ENCODE measurements at places on chromosomes 4 and X. TPM values are rescaled to one million over a fixed set of nuclear protein-coding genes. Genes with fewer than 3 reads are reported as not detected.

Gene CT45A3
- not detected for total RNA-seq

DNA sequence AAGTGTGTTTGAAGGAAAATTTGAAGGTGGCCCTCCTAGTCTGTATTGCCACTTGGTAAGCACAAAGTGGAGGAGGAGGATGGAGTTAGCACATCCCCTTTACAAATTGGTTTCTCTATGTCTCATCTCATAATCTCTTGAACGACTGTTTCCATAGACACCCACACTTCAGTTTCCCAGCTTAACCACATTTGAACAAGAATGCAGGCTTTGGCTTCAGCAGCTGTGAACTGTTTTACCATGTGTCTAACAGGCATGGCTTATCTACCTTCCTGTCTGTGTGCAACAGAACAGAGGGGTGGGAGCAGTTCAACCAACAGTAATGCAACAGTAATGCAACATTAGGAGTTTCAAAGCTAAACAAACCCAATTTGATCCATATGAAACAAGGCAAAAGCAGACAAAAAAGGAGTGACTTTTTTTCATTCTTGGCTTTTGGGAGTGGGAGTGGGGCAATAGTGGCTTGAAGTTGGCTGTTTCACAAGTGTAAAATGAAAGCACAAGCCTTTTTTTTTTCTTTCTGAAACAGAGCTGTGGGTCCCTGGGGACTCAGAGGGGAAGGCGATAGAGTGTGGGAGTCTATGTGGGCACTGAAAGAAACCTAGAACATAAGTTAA, 108.0 kb downstream of the ITM2A start:
- no peak for DNase-seq

Gene H2BW1
- total RNA-seq: not detected

Gene GNRHR
- total RNA-seq: not detected

GRCh38 chrX:10134921-10135320, 21.9 kb upstream of the CLCN4 start:
- DNase-seq: no peak

DNA sequence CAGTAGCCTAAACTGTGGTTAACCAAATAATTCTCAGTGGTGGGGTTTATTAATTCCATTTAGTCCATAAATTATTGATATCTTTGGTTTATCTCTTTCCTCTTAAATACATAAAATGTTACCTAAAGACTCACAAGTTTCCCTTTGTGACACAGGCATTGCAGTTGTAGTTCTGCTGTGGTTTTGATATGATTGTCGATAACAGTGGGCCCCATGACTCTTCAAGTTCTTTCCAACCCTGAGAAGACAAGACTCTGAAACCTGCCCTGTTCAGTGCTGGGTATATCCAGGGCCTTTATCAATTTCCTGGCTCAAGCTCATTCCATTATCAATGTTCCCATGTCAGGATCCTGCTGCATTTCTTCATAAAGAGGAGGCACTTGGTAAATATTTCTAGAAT, 117.9 kb upstream of the TBC1D9 start:
- DNase-seq: no peak

DNA sequence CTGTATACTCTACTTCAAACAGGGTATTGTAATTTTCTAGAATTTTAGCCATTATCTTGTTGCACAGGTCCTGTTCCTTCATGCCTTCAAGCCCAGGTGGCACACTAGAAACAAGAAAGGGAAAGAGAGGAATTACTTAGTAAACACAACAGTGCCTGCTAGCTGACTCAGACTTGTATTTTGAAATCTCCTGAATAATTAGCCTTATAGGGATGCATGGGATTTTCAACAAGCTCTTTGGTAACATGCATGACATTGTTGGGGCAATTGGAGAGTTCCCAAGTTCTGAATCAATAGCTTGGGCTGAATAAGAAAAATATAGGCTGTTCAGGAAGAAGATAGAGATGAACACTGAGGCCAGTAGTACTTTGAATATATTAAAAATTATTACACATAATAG, 118.8 kb downstream of the FAM13A start:
- peak; percentile 98 for DNase-seq

Gene SHROOM4
- 0.50 TPM for total RNA-seq

Gene IL21
- total RNA-seq: not detected

Gene ATP2B3
- total RNA-seq: not detected

GRCh38 chrX:729583-730409, 99.2 kb downstream of the SHOX start:
- DNase-seq: no peak

DNA sequence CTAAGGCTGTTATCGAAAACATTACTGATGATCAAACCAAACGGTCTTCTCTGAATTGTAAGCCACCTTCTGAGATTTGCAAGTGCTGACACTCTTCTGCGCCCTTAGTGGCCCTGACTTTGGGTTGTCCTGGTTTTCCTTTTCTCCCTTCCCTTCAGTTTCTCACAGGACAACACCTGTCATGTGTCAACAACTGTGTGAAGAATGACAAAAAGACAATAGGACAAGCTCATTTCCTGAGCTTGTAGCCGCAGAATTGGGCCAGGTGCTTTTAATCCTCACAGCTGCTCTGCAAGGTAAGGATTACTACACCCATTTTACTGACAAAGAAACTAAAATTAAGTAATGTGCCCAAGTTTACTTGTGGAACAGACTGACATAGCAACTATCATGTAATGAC, 44.9 kb upstream of the TXK start:
- DNase-seq: no peak

GRCh38 chr4:93157986-93158385, 670.6 kb upstream of the ATOH1 start:
- no peak for DNase-seq

Gene MAMLD1
- 0.77 TPM for total RNA-seq

DNA sequence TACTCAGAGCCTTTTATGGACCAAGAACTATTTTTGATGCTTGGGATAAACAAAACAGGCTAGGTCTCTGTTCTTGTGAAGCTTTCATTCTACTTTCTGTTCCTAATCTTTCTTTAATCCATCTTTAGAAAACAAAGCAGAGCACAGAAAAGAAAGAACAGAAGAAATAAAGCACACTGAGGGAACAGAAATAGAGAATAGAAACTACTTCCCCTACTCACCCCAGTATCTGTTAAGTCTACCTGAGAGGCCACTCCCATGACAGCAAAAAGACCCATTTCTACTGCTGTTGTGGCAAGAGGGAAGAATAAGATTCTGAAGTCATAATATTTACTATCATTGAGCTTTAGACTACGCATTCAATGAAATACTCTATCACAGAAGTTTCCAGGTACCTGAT, 9.2 kb downstream of the RFC1 start:
- DNase-seq: no peak

Gene PPEF1
- total RNA-seq: under 0.01 TPM

Gene FAM47E
- 1.0 TPM for total RNA-seq

DNA sequence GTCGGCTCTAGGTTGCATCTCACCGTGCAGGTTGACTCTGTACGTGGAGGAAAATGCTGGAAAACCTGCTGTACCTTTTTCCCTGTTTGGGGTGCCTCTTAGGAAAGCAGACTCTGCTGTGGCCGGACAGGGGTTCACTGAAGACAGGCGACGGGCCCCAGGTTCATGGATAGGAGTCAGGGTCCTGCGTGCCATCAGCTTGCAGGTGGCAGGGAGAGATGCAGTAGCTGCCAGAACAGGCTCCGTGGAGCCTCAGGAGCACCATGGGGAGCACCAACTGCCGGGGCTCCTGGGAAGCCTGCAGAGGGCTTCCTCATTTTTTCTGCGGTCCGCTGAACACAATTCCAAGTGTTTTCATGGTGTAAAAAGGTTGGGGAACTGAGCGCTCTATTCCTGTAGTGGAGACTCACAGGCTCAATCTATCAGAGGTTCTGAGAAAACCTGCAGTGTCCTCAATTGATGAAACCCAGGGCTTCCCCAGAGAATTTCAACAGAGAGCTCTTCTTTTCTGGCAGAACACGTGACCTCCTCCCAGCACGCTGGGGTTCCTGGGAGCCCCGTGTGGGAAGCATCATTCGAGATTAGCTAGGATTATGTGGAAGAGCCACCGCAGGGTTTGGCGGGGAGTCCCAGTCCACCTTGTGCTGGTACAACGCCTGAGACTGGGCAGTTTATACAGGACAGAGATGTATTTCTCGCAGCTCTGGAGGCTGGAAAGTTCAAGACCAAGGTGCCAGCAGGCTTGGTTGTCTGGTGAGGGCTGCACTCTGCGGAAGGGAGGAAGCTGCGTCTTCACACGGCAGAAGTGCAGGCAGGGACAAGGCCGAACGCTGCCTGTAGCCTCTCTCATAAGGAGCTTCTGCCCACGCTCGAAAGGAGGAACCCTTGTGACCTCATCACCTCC, 1.6 kb downstream of the HTRA3 start:
- DNase-seq: no peak

DNA sequence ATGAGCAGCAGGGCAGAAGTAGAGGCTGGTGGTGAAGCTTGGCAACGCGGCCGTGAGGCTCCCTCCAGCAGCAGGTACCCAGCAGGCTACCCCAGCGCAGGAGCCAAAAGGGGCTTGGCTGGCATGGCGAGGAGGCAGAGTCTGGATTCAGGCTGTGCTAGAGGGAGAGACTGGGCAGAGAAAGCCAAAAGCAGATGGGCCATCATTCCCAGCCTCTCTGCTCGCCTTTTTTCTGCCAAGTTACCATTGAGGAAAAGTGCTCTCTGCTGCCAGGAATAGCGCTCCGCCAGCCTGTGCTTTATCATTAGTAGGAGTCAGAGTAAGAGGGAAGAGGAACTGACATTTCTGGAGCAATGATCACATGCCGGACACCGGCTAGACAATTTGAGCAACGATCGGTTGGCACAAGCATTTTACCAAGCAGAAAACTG, 28.7 kb upstream of the MAP3K15 start:
- no peak for DNase-seq

Gene SCRG1
- 0.17 TPM for total RNA-seq

DNA sequence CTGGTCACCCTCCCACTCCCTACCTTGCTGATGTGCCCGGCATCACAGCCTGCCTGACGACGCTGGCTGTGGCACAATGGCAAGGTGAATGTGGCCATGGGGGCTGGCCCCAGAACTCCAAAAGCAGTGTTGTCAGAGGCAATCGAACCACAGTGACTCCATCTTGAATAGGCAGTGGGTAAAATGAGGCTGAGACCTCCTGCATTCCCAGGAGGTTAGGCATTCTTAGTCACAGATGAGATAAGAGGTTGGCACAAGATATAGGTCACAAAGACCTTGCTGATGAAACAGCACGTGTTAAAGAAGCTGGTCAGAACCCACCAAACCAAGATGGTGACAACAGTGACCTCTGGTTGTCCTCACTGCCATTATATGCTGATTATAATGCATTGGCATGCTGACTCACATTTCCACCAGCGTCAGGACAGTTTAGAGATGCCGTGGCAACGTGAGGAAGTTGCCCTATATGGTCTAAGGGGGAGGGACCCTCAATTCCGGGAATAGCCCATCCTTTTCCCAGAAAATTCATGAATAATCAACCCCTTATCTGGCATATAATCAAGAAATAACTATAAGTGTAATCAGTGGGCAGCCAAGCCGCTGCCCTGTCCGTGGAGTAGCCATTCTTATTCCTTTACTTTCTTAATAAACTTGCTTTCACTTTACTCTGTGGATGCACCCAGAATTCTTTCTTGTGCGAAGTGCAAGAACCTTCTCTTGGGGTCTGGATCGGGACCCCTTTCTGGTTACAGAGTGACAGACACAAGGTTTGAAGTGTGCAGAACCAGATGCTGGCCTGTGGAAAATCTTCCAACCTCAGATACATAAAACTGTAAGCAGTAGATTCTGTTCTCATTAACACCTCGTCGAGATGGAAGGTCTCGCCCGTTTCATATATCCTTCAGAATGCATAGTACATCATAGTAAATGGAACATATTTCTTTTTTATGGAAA, 26.8 kb upstream of the CLDN24 start:
- peak; percentile 96 for DNase-seq

DNA sequence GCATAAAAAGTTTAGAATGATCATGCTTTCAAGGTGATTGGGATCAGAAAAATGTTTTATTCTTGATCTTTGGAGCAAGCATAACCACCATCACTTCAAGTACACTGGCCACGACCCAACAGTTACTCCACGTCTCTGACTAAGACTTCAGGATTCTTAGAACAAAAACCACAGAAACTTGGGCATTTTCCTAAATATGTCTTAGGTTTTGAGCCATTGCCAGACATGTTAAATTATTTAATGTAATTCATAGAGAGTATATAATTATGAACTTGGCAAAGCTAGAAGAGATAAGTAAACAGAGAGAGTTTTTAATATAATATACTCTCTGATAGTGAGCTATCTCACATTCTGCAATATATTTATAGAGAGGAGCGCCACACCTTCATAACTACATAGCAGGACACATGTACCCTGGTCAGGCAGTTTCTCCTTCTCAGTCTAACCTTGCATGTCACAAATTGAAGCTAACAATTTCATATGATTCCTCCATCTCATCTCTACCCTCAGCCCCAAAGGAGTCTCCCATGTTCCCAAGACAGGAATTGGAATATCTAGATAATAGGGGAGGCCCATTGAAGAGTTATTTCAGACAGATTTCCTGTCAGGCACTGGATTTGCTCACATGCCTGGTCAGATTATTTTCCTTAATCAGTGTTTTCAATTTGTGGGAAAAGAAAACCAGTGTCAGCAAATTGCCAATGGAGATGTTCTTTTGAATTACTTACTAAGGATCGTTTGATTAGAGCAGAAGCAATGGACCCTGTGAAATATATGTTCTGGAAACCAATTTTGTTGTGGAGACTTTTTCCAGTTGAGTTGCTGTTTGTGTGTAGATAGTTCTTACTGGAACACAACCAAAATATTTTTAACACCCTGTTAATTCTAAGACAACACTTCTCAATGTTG, 61.7 kb upstream of the GUCY1A1 start:
- DNase-seq: peak; percentile 96

Gene PAGE3
- total RNA-seq: not detected

GRCh38 chrX:14630733-14631132, 101.4 kb downstream of the GLRA2 start:
- DNase-seq: no peak

DNA sequence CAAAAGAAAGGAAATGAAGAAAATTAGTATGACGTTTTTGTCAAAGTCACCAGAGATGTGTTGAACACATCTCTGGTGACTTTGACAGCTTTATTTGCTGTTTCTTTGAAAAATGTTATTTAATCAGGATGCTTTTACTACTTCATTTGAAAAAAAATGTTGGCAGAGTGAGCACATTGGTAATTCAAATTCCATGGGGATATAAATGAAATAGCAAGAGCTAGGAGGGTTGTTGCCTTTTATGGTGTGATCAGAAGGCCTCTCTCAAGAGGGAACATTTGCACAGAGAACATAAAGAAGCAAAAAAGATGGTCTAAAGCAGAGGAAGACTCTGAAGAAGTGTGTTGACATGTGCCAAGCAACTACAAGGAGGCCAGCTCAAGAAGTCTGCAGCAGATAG, 46.6 kb upstream of the CXCL8 start:
- no peak for DNase-seq

- peak; percentile 25 for DNase-seq
Measured at GRCh38 chr4:113701169-113701568, 60.4 kb downstream of the CAMK2D start.

All from fibroblast of lung (primary cell).